A549 (cell line): ENCODE measurements at places on chromosomes 11 and 22.

- DNase-seq = no peak
Measured at GRCh38 chr11:96715208-96715607, 325.4 kb downstream of the JRKL start.

GRCh38 chr11:102495161-102496042 lies 35.1 kb downstream of the MMP7 start:
- peak; percentile 86 for DNase-seq

DNA sequence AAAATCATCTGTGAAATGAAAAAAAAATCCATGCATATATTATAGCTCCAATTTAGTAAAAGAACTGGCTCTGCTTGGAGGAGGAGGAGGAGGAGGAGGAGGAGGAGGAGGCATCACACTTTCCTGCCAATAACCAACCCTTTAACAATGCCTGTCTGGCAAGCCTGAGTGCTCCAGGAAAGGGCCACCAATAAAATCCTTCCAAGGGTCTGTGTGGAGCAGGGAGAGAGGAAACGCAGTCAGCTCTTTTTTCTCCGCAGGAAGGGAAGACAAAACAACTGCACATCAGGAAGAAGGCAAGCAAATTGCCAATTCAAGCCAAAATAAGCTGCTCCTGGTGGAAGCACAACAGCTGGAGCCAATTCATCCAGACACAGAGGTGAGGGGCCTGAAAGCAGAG lies 139.0 kb downstream of the KCNC1 start:
- DNase-seq = no peak

GRCh38 chr11:119445379-119445778 lies 22.4 kb upstream of the THY1 start:
- DNase-seq = no peak

DNA sequence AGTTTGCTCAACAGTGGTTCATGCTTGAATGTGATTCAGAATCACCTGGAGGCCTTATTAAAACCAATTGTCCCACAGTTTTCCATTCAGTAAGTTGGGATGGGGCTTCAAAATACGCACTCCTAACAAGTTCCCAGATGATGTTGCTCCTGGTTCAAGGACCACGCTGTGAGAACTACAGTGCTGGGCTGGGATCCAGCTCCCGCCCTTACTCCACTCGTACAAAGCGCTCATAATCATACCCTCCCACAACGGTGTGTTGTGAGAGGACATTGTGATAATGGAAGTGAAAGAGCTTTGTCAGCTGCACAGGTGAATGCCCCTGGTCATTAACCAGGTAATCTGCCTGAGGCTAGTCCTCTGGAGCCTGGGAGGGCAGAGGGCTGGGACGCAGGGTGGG lies 1.3 kb upstream of the CD82 start:
- DNase-seq = no peak

- no peak for DNase-seq
Measured at GRCh38 chr22:25569983-25570382, 5.5 kb downstream of the GRK3 start.

GRCh38 chr11:35118906-35119305 lies 20.1 kb upstream of the CD44 start:
- no peak for DNase-seq

GRCh38 chr11:911031-911889 lies 650 bp upstream of the CHID1 start:
- DNase-seq = no peak

- DNase-seq = no peak
Measured at GRCh38 chr11:297586-298405, 1.5 kb downstream of the IFITM5 start.

DNA sequence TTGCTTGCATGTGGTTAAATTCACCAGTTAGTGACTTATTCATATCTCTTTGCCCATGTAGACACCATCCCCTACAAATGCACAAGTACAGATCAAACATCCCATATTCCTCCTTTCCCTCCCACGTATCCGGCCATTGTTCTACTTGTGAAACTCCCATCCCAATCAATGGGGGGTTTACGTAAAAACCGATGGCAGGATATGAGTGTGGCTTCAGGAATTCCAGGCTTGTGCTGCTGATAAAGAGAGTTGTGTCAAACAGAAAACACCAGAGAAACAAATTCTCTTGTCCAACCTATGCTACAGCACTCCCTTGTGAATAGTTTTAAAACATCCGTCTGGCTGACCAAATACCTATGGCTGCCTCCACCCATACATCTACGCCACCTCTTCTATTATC lies 15.5 kb downstream of the FLI1 start:
- DNase-seq = no peak

GRCh38 chr11:65310215-65310614 lies 4.5 kb upstream of the CDC42EP2 start:
- no peak for DNase-seq

DNA sequence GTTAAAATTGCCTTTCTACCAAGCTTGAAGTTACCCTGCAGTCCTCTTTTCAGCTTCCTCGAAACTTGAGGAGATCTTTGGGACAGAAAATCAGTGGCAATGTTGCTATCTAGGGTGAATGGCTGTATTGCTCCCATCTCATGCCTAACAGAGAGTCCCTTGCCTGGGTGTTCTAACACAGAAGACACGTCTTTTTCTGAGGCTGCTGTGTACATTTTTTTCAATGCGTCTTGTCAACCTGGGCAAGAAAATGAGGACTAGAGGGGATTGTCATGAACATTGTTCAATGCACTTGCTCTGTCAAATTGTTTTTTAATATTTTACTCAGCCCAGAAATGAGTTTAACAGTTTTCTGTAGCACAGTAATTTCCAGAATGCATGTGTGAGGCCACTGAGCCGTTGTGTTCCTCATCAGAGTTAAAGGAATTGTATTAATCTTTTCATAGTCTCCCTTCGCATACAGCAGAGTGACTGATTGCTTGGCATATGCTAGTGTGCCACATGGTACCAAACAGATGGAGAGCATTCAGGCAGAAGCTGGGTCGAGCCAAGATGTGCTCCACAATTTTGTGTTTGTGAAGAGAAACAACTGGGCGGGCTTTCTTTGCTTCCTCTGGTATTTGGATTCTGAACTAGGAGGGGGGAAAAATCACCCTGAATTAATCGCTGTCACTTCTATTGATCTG lies 86.0 kb downstream of the CASP12 start:
- DNase-seq = no peak

- DNase-seq = no peak
Measured at GRCh38 chr11:7973011-7973410, 7.8 kb upstream of the NLRP10 start.

- DNase-seq = no peak
Measured at GRCh38 chr22:50730013-50730891, 7.8 kb upstream of the ACR start.

DNA sequence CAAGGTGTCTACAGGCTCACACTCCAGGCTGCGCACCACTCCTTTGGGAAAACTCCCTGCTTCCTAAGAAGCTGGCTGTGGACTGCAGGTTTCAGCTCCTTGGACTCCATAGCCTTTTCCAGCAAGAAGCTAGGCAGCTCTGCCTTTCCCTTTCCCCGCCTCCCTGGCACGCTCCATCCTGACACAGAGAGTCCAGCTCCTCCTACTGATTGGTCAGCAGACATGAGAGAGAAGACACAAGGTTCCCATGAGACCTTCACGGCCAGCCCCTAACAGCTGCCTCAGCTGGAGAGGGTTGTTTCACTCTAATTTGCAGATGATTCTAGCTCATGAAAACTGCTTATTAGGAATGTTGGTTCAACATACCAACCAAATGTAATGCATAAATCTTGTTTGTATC lies 27.6 kb downstream of the TENM4 start:
- DNase-seq = no peak

DNA sequence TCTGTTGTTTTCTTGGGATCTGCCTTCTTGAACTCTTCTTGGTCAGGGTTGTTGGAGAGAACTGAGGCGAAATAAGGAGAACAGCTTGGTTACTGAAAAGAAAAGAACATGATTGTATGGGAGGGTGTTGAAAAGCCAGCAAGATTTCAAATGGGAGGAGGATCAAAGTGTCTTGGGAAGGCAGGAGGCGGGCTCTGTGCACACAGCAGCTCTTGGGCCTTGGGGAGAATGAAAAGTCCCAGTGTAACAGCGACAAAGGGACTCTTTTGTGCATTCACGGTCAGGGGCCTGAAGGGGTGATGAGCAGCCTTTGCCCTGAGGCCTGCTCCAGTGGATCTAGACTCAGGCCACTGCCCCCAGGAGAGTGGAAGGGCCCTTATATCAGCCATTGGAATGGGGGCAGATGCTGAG lies 135.4 kb downstream of the ADAMTS15 start:
- no peak for DNase-seq

DNA sequence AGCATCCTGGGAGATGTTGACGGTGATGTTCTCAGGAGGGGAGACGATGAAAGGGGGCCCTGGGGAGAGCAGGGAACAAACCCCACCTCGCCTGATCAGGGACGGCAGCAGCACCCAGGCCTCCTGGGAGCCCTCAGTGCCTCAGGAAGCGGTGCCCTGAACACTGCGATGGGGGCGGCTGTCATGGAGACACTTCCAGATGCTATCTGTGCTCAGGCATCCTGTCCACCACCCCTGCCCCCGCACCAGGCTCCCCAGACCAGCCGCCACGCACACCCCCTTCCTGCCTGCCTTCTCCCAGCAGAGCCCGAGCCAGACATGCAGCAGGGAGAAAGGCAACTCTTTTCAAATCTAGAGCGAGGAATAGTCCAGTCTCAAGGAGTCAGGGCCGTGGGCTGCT lies 20.6 kb downstream of the IGSF9B start:
- no peak for DNase-seq

DNA sequence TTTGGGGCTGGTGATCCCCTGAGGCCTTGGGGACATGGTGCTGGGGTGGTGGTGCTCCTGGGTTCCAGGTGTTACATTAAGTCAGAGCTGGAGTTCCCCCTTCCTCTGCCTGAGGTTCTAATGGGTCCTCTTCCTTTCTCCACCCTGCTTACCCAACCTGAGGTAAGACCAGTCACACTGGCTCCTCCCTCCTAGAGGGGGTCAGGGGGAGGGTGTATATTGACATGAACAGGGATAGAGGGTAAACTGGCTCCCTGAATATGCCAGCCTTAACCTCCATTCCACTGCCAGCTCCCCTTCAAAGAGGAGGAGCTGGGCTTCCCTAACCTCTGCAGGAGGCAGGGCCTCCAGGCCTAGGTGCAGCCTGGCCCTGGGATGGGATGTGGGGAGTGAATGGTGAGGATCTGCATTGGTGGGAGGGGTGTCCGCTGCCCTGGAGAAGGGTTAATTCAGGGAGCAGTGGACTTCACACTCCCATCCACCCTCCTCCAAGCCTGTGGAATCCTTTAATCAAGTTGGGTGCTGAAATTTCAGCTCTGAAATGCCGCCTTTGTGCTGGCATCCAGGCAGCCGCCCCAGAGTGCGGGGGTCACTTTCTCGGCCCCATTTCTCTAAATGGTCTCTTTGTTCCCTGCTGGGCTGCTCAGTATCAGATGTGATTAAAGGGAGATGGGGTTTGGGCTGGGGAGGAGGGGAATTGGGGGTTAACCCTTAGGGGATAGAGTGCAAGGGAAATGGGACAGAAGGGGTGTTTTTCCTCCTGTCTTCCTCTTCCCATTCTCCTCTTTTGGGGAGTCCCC lies 15.2 kb downstream of the POLR2F start:
- DNase-seq = no peak

- no peak for DNase-seq
Measured at GRCh38 chr22:38849811-38850210, 6.0 kb upstream of the NPTXR start.

- DNase-seq = no peak
Measured at GRCh38 chr11:96256215-96257011, 86.6 kb downstream of the MAML2 start.

GRCh38 chr11:84188521-84188920 lies 902.4 kb upstream of the CCDC90B start:
- DNase-seq = no peak
